Eye (tissue), 1 donor: ENCODE measurements at places on chromosomes 12 and 14.

- no peak for DNase-seq
Observed at GRCh38 chr12:62328296-62328921, 68.2 kb downstream of the USP15 start.

DNA sequence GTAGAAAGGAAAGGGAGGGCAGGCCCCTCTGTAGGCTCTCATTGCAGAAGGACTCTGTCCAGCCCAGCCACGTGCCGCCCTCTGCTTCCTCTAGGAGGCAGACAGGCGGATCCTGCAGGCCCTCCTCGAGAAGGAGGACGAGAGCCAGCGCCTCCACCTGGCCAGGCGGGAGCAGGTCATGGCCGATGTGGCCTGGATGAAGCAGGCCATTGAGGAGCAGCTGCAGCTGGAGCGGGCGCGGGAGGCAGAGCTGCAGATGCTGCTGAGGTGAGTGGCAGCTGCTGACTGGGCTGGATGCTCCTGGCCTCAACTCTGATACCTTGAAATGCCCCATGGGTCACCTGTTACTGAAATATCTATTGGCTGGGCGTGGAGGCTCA lies 10.9 kb downstream of the TCHP start:
- no peak for DNase-seq

GRCh38 chr14:85565862-85566296 lies 35.9 kb downstream of the FLRT2 start:
- no peak for DNase-seq

DNA sequence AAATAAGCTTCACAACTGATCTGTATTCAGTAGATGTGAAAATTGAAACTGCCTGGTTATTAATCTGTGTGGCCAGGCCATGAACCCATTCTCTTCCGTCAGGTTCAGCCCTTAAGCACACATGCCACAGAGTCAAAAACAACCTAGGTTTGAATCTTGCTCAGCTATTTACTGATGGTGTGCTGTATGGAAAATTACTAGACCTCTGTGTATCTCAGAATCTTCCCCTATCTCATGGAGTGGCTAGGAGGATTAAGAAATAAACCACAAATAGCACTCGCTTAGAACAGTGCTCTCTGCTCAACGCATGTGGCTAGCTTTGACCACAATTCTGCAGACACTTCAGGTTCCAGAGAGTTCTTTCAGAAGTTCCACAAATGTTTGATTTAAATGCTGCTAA lies 240.7 kb upstream of the PLEKHG7 start:
- DNase-seq = no peak

- DNase-seq = peak; percentile 68
Observed at GRCh38 chr14:95535226-95536021, 574 bp downstream of the GLRX5 start.

DNA sequence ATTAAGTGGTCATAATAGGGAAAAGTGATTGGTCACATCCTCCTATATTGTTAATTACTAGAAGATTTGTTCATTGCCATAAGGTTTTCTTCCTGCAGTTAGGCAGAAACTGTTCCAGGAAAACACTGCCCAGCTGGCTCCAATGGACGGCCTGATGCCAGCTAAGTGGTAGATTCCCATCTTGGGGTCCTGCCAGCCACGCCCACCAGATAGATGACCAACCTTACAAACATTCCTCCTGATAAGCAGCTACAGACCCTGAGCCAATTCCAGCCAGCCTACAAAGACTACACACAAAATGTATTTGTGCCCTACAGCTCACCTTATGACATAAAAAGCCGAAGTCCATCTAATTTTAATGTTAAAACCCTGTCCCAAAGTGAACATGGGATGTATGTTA lies 685.9 kb upstream of the USP15 start:
- no peak for DNase-seq

GRCh38 chr14:67673451-67673850 lies 981 bp downstream of the VTI1B start:
- DNase-seq = no peak

DNA sequence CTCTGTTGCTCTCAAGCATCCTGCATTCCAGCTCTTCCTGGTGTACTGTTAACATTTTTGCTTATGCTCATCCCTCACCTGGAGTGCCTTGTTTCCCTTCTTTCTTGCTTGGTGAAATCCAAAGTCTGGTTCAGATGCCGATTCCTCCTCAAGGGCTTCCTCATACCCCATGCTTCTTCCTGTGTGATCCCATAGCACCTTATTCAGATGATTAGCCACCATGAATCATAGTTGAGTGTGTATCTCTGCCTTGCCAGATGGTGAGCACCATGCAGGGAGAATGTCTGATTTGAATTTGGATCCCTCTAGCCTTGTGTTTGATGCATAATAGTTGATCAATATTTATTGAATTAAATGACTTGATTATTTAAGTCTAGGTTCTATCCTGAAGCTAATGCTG lies 39.4 kb upstream of the ANO4 start:
- no peak for DNase-seq

GRCh38 chr14:24889843-24890242 lies 160.1 kb downstream of the STXBP6 start:
- DNase-seq = no peak

DNA sequence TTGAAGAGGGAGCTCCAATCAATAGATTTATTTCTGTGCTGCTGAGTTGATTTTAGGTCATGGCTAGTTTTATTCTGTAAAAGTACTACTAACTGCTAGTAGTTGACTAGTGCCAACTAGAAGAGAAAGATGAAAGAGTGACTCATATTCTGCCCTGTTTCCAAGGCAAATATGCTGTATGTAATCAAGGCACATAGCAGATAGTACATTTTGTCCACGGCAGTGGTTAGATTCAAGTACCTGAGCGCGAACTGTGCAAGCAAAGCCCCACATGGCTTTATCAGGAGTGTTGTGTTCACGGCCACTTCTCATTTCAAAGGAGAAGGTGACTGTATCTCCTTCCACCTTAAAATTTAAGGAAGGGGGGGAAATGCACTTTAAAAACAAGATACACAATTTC lies 126.8 kb downstream of the TRAFD1 start:
- DNase-seq = no peak

DNA sequence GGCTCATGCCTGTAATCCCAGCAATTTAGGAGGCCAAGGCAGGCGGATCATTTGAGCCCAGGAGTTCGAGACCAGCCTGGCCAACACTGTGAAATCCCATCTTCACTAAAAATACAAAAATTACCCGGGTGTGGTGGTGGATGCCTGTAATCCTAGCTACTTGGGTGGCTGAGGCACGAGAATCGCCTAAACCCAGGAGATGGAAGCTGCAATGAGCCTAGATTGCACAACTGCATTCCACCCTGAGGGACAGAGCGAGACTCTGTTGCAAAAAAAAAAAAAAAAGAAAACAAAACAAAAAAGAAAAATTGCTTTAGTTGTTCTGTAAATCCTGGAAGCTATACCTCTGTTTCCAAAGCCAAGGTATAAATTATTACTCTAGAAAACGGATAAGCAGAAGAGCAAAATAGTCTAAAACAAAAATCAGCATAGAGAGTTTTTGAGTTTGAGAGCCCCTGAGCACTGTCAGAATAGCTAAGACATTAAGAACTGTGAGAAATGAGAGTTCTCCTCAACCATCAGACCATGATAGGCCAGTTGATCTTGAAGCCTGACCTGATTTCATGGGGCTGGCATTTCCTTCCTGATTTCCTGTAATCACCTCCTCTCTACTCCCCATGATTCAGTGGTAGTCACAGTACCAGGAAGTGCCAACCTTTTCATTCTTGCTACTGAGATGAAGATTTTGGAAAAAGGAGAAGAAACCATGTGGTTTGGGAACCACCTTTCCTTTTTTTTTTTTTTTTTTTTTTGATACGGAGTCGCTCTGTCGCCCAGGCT lies 31.7 kb downstream of the ATP2A2 start:
- no peak for DNase-seq

- no peak for DNase-seq
Observed at GRCh38 chr14:104936361-104937155, 11.9 kb downstream of the PLD4 start.
